ENCODE measurements at places on chromosomes 5 and 9.
A peak's percentile ranks its signal among the peaks of the same experiment; 100 is the strongest.

DNA sequence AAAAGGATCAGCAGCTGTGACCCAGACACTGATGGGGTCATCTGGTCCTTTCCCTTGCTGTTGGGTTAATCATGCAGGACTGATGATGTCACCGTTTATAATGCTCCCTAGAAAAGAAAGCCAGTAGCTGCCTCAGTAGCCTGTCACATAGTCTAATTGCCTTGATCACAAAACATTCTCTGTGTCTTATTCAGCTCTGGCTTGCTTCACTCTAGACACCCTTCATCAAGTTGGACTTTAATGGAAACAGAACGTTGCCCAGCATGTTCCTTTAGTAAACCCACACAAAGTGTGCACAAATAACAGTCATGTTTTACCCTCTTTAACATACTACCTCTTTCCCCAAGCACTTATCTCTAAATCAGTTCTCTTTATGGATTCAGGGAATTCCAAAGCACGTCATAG is 170.8 kb downstream of the SGCD start:
- no peak for DNase-seq

DNA sequence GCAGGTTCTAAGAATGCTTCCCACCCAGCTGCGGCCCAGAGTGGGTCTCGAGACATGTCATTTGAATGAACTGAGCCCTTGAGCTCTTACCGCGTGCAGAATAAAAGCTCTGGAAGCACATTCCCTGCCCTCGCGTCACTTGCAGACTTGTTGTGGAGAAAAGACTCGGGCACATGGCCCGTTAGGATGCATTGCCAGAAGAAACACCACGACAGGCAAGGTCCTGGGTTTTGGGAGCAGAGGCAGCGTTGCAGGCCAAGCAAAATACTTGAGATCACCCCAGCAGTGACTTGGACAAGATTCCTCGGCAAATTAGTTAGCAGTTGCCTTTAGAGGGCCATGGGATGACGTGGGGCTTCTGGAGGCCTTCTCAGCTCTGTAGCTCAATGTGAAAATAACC is 170.8 kb upstream of the MSX2 start:
- no peak for DNase-seq

- no peak for DNase-seq
These were observed 21.6 kb downstream of the LPCAT1 start for GRCh38 chr5:1502046-1502736.

GRCh38 chr9:88737876-88738275 is 202.9 kb downstream of the NXNL2 start:
- DNase-seq = no peak

DNA sequence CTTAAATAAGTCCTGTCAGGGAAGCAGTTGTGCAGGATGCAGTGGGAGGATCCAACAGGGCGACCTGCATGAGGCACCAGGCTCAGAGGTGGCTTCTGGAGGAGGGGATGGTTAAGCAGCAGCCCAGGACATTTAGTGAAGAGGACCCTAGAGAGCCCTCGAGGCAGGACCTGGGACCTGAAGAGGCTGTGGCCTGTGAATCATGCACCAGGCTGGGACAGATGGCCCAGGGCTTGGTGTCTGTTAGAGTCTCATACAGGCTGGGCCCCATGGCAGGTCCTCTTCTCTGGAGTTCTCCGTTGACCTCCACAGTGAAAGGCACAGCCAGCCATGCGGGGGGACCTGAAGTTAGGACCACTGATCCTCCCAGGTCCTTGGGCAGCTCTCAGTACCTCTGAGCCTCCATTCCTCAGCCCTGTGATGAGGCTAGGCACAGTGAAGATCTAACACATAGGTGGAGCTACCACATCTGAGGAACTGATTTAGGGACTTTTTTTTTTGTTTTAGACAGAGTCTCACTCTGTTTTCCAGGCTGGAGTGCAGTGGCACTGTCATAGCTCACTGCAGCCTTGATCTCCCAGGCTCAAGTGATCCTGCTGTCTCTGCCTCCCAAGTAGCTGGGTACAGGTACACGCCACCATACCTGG is 60.8 kb upstream of the GARNL3 start:
- no peak for DNase-seq

GRCh38 chr9:116674210-116674980 is 12.7 kb upstream of the TRIM32 start:
- DNase-seq = no peak

DNA sequence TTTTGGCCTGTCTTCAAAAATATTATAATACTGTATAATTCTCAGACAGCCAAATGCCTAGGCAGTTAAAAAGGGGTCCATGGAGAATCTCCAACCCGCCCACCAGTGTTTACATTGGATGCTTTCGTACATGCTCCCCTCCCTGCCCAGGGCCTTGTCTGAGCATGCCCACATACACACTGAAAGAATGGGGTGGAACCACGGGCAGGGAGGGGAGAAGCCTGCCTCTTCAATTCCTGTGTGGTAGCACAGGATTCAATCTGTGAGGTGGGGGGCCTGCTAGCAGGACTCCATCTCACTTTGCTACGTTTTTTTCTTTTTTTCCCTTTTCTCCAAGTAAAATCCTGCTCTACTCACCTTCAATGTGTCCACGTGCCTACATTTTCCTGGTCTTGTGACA is 314.7 kb upstream of the GRAMD2B start:
- DNase-seq = no peak

DNA sequence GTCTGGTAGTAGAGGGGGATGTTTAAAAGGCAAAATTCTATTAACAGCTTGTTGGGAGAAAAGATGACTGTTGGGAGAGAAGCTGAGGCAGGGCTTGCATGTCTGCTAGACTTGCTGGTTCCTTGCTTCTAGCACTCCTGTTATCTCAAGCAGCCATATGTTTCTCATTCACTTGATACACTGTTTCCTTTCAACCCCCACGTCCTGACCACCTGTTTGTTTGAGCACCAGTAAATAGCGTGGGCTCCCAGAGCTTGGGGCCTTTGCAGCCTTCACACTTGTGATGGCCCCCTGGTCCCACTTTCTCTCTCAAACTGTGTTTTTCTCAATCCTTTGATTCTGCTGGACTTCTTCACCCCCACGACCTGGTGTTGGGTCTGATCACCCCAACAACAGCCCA is 111.7 kb upstream of the TMEM161B start:
- DNase-seq = no peak

- DNase-seq = no peak
These were observed 215.5 kb downstream of the MPDZ start for GRCh38 chr9:13063880-13064459.

- no peak for DNase-seq
These were observed 99.9 kb upstream of the PRRC1 start for GRCh38 chr5:127417528-127417927.

- no peak for DNase-seq
These were observed 51.3 kb downstream of the SNX24 start for GRCh38 chr5:122896598-122897282.

DNA sequence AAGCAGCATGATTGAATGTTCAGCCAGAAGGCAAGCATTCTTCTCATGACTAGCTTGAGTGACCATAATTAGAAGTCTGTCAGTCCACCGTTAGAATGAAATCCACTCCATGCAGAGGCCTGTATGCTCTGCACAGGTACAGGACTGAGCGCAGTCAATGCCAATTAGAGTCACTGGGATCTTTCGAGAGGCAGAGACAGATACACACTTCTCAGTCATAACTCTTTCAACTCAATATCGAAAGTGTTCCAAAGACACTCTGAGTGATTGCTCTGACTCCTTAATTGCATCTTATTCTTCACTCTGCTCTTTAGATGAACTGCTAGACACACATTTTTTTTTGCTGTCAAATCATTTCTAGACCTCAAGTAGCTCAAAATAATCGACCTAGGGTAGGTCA is 203.6 kb downstream of the GABRB2 start:
- no peak for DNase-seq

DNA sequence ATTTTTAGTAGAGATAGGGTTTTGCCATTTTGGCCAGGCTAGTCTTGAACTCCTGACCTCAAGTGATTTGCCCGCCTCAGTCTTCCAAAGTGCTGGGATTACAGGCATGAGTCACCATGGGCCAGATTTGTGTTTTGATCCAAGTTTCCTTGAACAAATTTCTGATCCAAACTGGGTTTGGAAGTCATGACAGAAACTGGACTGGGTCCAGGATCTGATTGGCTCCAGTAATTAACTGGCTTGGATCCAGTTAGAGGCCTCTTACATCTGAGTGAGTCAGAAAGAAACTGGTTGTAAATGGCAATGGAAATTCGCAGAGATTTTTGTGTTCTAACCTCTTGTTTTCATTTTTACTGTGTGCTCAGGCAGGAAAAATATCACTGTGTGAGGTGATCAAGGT is 141.6 kb downstream of the SLC25A46 start:
- DNase-seq = no peak

GRCh38 chr5:146849694-146850303 is 28.8 kb downstream of the PPP2R2B start:
- DNase-seq = no peak

GRCh38 chr9:5140151-5140550 is 45.3 kb downstream of the INSL6 start:
- DNase-seq = no peak

DNA sequence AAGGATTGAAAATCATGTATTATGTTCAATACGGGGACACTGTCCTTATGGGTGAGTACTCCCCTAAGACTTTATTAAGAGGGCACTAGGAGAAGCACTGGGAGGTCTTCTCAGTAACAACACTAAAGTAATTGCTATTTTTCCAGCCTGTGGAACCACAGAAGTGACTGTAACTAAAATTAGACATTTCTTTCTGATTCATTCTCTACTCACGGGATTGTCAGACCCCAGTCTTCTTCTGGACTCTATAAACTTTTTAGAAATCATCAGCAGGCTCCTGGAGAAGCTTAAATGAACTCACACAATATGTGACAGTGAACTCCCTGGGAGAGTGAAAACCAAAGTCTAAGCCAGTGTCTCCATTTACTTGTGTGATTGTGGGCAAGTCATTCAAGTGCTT is 14.5 kb downstream of the TLR4 start:
- no peak for DNase-seq

DNA sequence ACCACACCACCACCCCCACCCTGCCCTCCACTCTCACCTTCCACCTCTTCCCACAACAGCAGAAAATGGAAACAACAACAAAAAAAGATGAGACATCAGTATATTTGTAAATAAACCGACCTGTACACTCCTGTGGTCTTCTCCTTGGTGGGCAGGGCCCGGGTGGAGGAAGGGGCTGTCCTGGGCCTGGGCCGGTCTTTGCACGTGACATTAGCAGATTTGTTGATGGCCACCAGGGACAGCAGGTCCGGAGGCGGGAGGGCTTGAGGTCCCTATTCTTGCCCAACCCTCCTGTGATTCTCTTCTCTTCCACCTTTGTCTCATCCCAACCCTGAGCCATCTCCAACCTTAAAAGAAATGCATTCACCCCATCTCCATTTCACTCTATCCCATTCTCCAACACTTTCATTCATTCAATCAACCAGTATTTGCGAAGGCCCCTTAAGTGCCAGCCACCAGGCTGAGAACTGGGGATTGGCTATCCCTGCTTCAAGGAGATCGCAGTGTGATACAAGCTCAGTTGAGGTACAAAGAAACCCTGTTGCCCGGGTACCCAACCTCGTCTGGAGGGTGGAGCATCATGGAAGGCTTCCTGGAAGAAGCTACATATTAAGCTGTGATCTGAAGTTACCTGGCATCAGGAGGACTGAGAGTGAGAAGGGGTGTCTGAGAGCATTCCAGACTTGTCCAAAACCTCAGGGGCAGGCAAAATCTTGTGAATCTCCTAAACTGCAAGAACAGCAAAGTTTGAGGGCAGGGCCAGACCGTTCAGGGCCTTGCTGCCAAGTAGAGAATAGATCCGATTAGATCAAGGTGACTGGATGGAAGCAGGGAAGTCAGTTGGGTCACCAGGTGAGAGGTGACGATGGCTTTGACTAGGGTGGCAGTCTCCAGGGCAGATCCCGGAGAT is 87.4 kb downstream of the LMX1B start:
- no peak for DNase-seq

GRCh38 chr5:172939071-172939470 is 20.2 kb upstream of the RPL26L1 start:
- no peak for DNase-seq

GRCh38 chr9:34557426-34558321 is 31.9 kb downstream of the CNTFR start:
- no peak for DNase-seq

DNA sequence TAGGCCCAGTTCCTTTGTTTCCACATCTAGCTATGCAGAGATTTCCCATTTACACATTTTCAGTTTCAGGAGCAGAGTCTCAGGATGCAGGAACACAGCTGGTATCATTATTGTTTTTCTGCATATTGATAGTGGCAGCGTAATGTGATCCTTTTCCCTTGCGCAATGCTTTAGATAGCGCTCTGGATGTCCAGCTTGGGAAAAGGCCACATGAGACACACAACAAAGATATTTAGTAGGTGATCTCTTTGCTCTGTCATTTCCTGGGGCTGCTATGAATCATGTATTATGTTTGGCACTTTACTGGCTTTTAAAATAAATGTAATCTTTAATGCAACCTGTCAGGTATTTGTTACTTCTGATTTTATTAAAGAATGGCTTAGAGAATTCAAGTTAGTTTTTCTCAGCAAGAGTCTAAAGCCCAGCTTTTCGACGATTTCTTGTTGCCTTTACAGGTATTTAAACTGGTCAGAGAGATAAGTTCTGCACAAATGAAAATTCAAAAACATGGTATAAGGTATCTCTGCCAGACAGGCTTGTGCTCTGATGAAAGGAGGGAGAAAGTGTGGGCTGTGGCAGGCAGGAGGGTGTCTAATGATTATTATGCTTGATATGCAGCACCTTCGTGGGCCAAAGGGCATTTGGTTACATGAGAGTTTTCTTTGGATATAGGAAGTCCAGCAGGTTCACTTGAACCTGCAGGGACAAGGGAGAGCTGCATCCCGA is 42.2 kb downstream of the PTTG1 start:
- DNase-seq = no peak

- DNase-seq = no peak
These were observed 41.4 kb upstream of the CPLX2 start for GRCh38 chr5:175829813-175830585.

GRCh38 chr9:109264877-109265587 is 55.8 kb downstream of the EPB41L4B start:
- no peak for DNase-seq

- DNase-seq = no peak
These were observed 86.1 kb downstream of the FBXL17 start for GRCh38 chr5:108295578-108296368.

GRCh38 chr9:74331607-74332006 is 165.5 kb upstream of the RORB start:
- no peak for DNase-seq

- DNase-seq = peak; percentile 22
These were observed 605 bp downstream of the CHSY3 start for GRCh38 chr5:129904667-129905472.

DNA sequence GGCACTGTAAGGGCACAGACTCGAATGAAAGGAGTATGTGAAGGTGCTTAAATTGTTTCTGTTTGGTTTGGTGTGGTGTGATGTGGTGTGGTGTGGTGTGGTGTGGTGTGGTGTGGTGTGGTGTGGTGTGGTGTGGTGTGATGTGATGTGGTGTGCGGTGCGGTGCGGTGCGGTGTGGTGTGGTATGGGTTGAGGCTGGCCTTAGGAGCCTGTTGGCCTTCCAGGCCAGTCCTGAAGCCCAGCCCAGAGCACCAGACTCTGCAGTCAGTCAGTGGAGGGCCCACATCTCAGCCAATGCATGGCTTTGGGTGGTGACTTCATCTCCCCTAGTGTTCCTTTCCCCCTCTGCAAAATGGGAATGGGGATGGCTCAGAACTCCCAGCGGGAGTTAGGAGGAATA is 85.8 kb downstream of the KCNIP1 start:
- DNase-seq = no peak
